ENCODE measurements at places on chromosomes 2 and 18.

DNA sequence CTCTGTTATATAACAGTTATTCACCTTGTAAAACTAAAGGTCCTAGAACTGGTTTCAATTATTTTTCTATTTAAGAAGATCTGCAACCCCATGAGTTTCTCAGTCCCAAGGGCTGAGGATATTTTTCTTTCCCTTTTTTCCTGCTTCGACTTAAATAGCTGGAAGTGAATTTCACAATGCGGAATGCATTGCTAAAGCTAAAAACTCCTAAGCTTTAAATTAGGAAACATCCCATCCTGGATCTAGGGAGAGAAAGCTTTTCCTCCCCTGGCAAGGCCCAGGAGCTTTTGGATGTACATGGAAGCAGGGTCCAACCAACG lies 1.4 kb downstream of the RFX8 start:
- no peak for DNase-seq

DNA sequence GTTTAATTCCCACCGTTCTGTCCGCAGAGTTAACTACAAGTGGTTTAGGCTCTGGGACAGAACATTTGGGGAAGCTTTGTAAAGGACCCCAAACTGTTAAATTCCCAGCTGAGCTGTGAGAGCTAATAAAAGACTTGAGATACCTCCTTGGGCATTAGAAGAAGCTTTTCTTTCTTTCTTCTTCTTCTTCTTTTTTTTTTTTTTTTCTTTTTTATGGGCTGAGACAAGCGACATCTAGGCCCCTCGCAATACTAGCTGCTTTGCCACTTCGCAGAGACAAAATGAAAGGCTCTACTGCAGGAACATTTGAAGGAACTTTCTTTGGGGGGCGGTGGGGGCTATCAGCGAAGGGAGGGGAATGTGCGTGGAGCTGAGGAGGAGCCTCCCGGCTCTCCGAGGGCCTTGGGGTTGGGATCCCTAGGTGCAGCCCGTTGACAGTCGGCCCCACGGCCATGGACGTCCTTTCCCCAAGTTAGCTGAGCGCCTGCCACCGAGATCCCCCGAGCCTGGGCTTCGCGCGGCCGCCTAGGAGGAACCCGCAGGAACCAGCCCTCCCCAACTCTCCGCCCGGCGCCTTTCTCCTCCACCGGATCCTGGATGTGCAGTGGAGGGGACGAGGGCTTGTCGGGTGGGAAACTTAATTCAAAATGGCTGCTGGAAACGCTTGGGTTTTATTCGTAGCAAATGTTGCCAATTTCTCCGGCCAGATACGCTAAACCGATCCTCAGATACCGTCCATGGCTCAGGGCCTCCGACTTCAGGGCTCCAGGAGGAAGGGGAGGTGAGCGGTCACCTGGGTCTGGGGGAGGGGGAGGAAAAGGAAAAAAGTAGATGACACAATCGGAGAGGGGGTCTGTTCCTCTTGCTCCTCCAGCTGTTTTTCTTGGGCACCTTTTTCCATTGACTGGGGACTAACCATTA lies 4.2 kb downstream of the MEIS1 start:
- DNase-seq = peak; percentile 38

DNA sequence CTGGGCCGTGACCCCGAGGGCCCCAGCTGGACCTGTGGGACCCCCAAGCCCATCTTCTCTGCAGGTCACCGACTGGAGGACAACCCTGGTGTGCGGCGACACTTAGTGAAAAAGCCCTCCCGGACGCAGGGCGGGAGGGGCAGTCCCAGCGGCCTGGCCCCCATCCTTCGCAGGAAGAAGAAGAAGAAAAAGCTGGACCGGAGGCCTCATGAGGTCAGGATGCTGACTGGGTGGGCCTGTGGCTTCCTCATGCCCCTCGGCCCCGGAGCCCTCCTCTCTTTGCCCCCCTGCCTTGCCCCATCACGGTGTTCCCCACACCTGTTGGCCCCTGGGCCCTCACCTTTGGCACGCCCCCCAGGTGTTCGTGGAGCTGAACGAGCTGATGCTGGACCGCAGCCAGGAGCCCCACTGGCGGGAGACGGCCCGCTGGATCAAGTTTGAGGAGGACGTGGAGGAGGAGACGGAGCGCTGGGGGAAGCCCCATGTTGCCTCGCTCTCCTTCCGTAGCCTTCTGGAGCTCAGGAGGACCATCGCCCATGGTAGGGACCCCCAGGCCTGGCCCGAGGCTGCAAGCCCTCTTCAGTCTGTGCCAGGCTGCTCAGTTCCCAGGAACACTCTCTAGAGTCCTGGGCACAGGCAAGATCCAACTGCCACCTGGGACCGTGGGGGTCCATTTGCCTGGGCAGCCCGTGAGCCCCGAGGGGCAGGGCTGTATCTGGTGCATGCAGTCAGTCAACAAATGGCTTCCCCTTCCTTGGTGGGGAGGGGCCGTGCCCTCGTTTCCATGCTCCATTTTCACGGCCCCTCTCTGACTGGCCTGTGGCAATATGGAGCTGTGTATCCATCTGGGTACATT lies 4.7 kb downstream of the SLC4A3 start:
- no peak for DNase-seq

- DNase-seq = no peak
Measured at GRCh38 chr18:13534631-13535030, 191.7 kb downstream of the FAM210A start.

DNA sequence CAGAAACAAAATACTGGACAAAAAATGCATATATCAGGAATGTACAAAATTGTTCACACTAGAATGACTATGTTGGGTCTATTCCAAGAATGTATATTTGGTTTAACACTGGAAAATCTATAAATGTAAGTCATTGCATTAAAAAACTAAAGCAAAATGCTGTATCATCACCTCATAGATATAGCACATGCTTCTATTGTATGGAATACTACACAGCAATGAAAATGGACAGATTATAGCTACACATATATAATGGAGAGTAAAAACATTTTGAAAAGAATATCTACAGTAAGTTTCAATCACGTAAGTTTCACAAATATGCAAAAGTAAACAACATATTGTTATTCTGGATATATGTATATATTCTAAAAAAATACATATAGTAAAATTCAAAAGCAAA lies 91.8 kb downstream of the ACVR1C start:
- DNase-seq = no peak

DNA sequence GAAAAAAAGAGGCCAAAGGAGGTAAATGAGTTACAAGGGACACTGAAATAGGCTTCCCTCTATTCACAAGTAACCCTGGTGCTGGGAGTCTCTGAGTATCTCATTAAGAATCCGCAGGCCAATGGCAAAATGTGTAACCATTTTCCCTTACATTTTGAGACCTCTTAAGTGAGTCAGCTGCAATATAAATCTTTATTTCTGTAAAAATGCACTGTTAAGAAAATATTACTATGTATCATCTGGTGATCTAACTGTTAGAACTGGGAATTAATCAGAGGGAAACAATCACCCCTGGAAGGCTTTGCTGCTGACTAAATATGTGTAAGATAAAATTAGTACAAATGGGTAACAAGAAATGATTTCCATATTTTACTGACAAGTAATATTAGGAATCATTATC lies 483.1 kb upstream of the CHST9 start:
- DNase-seq = no peak

DNA sequence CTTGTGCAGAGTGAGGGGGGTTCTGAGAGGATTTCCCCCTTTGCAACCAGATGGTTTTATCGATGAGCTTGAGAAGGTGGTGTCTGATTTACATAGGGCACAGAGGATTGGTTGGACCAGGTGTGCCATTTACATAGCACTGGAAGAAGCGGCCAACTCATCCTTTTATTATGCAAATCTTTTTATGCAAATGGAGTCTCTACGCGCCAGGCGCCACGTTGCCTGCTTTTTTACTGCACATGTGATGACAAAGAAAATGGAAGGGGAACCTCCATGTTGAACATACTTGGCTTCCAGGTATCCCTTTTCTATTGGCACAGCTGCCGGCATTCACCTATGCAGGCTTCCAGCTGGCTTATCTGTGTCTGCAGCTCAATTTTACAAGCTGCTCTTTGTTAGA lies 18.4 kb upstream of the TXNL4A start:
- no peak for DNase-seq

DNA sequence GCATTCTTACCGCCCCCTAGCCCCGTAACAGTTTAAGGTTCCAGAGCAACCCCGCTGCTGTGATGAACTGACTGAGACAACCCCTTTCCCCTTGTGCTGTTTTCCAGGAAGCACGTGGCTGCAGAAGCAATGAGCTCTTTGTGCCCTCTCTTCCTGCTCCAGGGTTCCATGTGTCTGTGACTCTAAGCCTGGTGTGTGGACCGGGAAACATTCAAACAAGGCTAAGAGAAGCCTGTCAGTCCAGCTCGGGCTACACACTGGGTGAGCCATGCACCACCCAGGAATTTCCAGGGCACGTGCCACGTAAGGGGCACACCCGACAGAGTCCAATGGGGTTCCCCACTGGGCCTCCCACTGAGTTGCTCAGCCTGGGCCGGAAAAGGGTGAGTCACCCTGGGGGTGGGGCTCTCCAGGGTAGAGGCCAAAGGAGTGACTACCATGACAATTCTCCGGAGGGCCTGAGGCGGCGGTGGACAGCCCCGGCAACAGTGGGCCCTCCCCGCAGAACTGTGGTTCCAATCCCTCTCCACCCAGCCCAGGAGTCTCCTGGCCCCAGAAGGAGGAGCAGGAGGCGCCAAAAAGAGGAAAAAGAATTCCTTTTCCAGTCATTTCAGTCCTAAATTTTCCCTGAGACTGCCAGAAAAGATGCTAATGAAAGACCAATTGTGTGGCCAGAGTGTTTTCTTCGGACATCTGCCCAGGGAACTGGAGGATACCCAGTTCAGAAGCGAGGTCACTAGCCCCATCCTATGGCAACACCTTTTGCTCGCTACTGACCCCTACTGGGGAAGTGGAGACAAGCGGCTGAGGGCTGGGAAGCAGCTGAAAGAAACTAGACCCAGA lies 157.8 kb upstream of the SLC1A4 start:
- peak; percentile 87 for DNase-seq

DNA sequence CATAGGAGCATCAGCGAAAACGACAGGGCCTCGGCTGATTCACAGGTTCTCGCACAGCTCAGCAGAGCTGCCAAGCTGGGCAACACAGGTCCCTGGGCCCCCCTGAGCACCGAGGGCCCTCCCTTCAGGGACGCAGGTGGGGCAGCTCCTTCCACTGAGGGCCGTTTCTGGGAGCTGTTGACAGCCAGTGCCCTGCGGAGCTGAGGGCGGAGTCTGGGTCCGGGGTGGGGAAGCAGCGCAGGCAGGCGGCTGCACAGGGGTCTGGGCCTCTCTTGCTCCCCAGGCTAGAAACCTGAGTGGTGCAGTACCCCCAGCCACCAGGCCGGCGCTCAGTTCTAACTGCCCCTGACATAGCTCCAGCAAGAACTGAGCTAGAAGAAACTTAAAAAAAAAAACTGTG lies 65.7 kb downstream of the PXDN start:
- no peak for DNase-seq

- no peak for DNase-seq
Measured at GRCh38 chr2:113187771-113188170, 14.0 kb downstream of the PSD4 start.

DNA sequence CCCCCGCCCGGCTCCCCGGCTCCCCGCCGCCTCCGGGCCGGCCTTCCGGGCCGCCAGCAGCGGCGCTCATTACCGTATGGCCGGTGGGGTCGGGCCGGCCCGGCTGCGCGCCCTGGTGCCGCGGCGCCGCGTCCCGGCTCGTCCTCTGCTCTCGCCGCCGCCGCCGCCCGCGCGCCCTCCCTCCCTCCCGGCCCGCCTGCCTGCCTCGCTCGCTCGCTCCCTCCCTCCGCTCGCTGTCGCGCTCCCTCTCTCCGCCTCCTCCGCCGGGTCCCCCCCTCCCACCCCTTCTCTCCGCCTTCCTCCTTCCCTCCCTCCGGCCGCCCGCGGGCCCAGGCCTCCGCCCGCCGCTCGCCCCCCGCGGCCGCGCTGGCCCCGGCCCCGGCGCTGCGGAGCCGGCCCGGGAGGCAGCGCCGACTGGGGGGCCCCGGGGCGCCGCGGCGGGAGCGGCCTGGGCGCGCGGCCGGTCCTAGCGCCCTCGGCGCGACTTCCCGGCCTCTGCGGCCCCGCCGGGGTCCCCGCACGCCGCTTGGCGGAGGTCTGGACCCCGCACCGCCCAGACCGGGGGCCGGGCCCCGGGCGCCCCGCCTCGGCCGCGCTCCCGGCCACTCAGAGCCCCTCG lies at the start of gene DNMT3A:
TSS of gene DNMT3A (minus strand) at position 173 of the 619 bp plus-strand sequence. CDS start 27,941 bp downstream, outside the sequence.
- no peak for DNase-seq

DNA sequence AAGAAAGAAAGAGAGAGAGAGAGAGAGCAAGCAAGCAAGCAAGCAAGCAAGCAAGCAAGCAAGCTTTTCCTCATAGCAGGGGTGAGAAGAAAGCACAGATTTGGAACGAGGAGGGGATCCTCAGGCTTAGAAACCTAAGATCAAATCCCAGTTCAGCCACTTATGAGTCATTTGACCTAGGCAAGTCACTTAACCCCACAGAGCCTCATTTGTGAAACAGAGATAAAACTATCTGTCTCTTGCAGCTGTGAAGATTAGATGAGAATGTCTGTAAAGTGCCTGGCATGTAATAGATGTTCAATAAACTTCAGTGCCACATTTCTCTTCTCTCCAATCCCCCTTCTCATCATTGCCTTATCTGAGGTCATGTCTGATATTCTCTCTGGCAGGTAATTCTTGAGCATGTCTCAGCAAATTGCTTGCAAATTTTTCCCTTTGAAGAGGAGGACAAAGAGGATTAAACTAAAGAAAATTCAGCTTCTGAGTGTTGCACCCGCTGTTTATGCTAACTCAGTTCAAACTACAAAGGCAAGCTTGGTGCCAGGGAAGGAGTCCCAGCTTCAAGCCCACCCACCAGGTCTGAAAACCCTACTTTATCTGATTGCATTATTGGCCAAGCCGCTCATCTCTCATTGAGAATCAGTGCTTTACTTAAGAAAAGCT lies 20.3 kb downstream of the ALK start:
- DNase-seq = no peak

DNA sequence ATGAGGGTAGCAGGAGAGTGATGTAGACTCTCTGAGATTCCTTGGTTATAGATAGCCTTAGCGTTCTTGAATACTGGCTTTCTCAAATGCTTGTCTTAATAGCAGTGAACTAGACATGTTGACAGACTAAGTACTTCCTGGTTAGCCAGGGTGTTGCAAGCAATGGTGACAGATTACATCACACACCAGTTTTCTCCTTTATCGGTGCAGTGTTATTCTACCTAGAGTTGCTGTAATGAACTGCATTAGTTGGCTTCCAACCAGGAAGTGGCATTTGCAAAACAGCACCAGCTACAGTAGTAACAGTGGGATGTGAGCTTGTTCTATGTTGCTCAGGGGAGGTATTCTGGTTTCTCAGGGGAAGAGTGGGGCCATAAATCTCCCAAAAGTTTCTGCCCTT lies 582.2 kb upstream of the DDX18 start:
- DNase-seq = no peak

DNA sequence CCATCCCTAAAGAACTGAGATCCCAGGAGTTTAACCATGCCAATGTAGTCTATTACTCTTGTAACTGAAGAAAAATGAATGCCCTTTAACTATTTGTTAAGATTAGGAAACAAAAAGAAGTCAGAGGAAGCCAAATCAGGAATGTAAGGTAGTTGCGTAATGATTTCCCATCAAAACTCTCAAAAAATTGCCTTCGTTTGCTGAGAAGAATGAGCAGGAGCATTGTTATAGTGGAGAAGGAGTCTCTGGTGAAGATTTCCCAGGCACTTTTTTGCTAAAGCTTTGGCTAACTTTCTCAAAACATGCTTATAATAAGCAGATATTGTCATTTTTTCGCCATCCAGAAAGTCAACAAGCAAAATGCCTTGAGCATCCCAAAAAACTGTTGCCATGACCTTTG lies 224.0 kb upstream of the SIX2 start:
- DNase-seq = no peak

- DNase-seq = no peak
Measured at GRCh38 chr2:236981701-236982485, 103.8 kb upstream of the COPS8 start.

Data from C1 segment of cervical spinal cord (tissue), 14 donors.